ENCODE measurements at places on chromosomes 1 and 21. TPM values are rescaled to one million over a fixed set of nuclear protein-coding genes. Genes with fewer than 3 reads are reported as not detected.

The ZNF436 gene
- total RNA-seq = 7.6 TPM

The HES3 gene
- total RNA-seq = not detected

The MOB3C gene
- total RNA-seq = 3.8 TPM

The LRRC53 gene
- not detected for total RNA-seq

The NGF gene
- not detected for total RNA-seq

The TMEM50A gene
- 62.9 TPM for total RNA-seq

The S100A7A gene
- total RNA-seq = not detected

The BSND gene
- total RNA-seq = not detected

The ADGRB2 gene
- total RNA-seq = 11.4 TPM

- DNase-seq = no peak
Measured at GRCh38 chr1:201614262-201615015, 75.5 kb downstream of the NAV1 start.

DNA sequence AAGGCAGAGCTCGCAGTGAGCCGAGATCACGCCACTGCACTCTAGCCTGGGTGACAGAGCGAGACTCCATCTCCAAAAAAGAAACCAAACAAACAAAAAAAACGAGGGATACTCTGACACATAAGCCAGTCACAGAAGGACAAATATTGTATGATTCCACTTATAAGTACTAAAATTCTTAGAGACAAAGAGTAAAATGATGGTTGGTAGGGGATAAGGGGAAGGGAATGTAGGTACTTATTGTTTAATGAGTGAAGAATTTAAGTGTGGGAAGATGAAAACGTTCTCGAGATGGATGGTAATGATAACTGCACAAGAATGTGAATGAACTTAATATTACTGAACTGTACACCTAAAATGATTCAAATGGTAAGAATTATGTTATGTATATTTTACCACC, 66.7 kb upstream of the GUCA2A start:
- DNase-seq = no peak

GRCh38 chr21:27812279-27812678, 845.4 kb upstream of the ADAMTS5 start:
- DNase-seq = no peak

DNA sequence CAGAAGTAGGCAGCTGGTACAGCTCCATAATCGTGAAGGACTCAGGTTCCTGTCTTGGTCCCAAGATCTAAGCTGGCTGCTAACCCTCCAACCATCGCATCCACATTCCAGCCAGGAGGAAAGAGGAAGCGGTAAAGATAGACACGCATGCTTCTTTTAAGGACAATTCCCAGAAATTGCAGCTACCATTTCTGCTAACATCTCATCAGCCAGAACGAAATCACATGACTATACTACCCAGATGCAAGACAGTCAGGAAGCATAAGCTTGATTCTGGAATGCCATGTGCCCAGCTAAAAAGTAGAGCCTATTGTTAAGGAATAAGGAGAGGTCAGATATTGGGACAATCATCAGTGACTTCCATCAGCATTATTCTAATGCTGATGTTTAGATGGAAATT, 110.4 kb downstream of the EPHB2 start:
- no peak for DNase-seq

GRCh38 chr21:28923439-28923975, 69.2 kb downstream of the LTN1 start:
- DNase-seq = no peak

DNA sequence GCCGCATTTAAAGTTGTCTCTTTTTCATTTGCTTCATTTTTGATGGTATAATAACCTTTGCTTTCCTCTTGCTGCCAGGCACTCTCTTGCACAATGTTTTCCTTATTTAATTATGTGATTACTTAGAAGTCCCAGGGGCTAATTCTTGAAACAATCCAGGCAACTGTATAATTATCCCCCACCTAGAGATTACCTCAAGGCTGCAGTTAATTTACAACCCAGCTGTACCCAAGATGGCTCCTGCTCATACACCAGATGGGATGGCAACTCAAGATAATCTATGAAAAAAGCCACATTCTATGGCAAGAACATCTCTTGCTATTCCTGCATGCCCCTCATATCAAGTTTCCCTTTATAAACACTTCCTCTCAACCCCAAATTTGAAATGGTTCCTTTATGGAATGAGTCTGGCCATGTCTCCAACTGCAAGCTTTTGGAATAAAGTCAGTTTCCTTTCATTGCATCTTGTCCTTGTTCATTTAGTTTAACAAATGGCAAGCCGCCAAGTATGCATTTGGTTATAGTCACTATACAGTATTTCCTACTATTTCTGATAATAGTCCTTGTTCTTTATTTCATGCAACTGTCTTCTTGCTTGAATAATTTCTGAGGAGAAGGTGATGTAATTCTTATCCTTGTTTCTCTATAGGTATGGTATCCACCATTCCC, 1042.6 kb downstream of the PLA2G4A start:
- DNase-seq = no peak

- no peak for DNase-seq
Measured at GRCh38 chr1:21930080-21930571, 7.0 kb downstream of the HSPG2 start.

GRCh38 chr1:234683861-234684632, 74.1 kb upstream of the IRF2BP2 start:
- no peak for DNase-seq

GRCh38 chr1:109913360-109913879, 2.8 kb downstream of the CSF1 start:
- DNase-seq = no peak

GRCh38 chr1:39540504-39541031, 36.0 kb downstream of the PABPC4 start:
- no peak for DNase-seq

- DNase-seq = no peak
Measured at GRCh38 chr1:25683731-25684130, 67.1 kb downstream of the MAN1C1 start.

- no peak for DNase-seq
Measured at GRCh38 chr21:17693801-17694200, 81.1 kb upstream of the BTG3 start.

DNA sequence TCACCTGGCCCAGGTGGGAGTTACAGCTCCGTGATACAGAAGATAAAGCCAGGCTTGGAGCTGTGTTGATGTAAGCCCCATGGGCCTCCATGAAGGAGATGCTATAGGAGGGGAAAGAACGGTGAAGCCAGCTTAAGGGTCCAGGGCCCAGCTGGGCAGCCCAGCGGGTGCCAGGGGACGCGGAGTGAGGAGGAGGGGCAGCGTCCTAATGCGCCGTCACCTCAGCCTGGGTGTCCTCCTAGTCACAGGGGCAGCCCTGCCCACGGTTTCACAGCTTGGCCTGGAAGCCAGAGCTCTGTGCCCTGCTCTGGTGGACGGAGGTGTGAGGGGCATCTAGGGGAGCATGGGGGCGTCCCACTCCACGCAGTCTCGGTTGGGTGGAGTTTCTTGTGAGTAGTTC, 52.7 kb upstream of the TTC34 start:
- no peak for DNase-seq

DNA sequence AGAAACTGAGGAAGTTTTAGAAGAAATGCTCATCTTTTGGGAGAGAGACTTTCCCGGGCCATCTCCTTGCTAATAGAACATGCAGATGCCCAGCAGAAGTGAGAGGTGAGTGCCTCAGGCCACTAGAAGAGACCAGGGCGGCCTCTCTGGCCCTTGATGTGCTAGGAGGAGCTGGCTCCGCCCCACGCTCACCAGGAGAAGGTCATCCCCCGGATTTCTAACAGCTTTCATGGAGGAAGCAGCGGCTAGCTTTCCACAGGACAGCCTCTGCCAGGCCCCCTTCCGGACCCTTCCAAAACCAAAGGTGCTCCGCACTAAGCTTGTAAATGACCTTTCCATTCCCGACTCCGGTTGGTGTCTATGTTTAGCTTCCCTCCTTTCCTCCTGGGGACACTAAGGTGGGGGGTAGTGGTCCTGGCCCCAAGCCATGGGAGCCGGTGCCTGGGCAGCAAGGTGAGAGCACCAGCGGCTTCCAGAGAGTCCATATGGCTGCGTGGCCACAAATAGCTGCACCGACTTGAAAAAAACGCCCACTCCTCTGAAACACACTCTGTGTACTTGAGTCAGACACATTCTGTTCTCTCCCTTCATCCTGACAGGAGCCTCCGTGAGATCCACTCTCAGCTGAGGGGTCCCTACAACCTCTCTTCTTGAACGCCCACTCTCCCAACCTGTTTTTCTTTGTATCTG, 249.9 kb downstream of the TNR start:
- DNase-seq = no peak

DNA sequence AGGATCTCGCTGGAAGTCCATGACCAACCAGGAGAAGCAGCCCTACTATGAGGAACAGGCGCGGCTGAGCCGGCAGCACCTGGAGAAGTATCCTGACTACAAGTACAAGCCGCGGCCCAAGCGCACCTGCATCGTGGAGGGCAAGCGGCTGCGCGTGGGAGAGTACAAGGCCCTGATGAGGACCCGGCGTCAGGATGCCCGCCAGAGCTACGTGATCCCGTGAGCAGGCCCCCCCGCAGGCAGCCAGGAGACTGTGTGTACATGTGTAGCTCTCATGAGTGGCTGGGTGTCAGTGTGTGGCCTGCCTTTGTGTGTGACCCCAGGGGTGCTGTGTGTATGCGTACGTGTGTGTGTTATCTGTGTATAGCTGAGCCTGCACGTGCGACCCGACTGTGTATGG, 27.2 kb downstream of the ETNK2 start:
- no peak for DNase-seq

DNA sequence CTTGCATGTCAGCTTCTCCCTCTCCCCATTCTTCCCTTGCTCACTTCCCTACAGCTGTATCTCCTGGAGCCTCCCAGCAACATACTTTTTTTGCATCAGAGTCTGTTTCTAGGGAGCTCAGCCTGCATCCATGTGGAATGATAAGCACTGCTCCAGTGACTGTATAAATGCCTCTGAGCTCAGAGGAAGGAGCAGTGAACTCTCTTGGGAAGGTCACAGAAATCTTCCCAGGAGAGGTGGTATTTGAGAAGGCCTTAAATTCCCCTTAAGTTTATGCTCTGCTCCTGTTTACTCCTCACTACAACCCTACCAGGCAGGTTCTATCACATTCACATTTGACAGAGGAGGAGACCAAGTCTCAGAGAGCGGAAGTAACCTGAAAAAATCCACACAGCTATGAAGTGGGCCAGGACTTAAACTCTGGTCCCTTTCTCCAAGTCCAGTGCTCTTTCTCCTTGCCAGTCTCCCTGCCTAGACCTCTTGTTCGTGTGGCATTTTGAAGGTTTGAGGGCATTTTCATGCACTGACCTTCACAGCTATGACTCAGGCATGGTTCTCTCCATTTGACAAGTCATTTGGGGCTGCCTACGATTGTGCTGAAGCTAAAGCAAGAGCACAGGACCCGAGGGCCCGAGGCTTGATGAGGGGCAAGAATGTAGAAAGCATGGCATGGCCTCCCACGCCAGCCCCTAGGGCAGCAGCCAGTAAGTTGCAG, 5.6 kb upstream of the UBXN10 start:
- DNase-seq = no peak

Measured in OCI-LY7 (cell line).